SK-N-SH treated with all-trans-retinoic acid at 6 μM for 48 hours (cell line): ENCODE measurements at places on chromosomes 16 and 17.
A peak's percentile ranks its signal among the peaks of the same experiment; 100 is the strongest.

DNA sequence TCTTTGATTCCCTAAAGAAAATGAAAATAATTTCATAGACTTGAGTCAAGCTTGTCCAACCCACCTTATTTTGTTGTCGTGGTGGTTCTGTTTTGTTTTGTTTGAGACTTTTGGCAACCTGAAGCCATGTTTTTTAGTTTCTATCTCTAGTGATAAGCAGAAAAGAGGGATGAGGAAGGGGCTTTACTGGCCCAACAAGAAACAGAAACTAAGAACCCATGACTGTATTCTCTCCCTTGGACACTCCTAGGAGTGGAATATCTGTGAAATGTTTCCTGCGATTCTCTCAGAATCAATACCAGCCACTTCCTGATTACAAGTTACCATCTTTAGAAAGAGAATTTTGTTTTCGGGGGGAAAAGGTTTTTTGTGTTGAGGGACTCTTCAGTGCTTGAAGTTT is 207.5 kb downstream of the PRKCA start:
- no peak for ATAC-seq

- ATAC-seq: no peak
Measured at GRCh38 chr16:85708338-85708737, 19.6 kb upstream of the GINS2 start.

- no peak for ATAC-seq
Measured at GRCh38 chr17:11031787-11032186, 193.9 kb upstream of the PIRT start.

DNA sequence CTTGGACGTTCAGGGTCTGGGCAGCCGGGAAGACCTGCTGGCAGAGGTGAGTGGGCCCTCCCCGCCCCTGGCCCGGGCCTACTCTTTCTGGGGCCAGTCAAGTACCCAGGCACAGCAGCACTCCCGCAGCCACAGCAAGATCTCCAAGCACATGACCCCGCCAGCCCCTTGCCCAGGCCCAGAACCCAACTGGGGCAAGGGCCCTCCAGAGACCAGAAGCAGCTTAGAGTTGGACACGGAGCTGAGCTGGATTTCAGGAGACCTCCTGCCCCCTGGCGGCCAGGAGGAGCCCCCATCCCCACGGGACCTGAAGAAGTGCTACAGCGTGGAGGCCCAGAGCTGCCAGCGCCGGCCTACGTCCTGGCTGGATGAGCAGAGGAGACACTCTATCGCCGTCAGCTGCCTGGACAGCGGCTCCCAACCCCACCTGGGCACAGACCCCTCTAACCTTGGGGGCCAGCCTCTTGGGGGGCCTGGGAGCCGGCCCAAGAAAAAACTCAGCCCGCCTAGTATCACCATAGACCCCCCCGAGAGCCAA is 8.6 kb upstream of the ABCC3 start:
- ATAC-seq: peak; percentile 94

DNA sequence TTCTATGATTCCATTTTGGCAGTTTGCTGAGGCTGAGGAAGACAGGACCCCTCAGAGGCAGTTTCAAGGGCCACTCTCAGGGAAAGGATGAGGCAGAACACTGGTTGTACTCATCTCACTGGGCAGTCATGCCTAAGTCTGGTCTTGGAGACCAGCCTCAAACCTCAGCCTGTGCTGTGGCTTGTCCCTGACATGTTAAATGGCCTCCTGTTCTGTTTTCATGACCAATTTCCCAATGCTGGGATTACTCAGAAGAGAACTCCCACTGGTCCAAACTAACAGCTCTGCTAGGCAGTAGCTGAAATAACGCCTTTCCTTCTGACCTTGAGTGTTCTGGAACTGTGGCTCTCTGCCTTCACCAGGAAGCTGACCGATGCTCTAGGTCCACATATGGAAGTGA is 8.4 kb upstream of the SPDYE4 start:
- no peak for ATAC-seq

- no peak for ATAC-seq
Measured at GRCh38 chr17:61878984-61879612, 15.8 kb upstream of the BRIP1 start.

DNA sequence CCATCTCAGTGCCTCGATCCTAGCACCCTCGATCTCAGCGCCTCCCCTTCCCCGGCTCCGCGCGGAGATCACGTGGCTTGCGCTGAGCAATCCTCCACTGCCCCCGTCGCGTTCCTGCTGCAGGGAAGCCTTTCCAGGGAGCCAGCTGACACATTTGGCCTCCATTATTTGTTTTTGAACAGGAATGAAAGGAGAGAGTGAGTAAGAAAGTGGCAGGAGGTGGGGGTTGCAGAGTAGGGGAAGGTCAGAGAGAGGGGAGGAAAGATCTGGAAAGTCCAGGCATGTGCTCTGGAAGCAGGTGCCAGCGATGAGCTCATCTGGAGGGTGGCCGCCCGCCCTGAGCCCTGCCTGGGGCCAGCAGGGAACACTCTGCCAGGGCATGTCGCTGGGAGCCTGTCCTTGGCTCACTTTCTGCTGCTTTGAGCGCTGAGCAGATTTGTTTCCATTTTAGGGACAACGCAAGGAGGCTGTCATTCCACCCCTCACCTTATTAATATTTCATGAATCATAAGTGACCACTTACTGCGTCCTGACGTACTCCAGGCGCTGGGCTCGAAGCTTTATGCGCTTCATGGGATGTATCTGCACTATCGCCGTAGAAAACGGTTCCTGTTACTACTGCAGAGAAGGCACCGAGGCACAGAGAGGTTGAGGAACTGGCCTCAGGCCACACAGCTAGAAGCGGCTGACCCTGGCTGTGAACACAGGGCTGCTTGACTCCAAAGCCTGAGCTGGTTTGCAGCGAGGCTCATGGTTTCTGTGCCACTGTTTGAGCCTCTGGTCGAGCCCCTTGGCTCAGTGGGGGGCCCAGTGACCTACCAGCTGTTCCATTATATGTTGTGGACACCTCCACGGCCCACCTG is 283.1 kb downstream of the SEC14L1 start:
- ATAC-seq: peak; percentile 11

DNA sequence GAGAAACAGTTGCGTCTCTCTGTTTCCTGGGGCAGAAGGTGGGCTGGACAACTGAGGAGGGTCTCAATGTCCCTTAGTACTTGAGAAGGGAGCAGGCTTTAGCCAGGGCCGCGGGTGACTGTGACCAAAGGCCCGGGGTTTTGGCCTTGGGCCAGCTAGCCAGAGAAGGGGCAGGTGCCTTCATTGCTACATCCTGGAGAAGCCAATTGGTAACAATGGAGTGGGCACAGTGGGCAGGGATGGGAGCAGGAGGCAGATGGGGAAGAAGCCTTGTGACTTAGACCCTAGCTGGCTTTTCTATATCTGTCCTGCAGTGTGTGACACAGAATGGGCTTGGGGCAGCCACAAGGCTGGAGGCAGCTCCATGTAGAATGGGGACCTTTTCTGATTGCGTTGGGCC is 46.0 kb downstream of the CLEC16A start:
- no peak for ATAC-seq

GRCh38 chr16:13429416-13429815 is 490.5 kb upstream of the ERCC4 start:
- no peak for ATAC-seq

- ATAC-seq: no peak
Measured at GRCh38 chr17:83103200-83103942, 24.0 kb downstream of the METRNL start.

DNA sequence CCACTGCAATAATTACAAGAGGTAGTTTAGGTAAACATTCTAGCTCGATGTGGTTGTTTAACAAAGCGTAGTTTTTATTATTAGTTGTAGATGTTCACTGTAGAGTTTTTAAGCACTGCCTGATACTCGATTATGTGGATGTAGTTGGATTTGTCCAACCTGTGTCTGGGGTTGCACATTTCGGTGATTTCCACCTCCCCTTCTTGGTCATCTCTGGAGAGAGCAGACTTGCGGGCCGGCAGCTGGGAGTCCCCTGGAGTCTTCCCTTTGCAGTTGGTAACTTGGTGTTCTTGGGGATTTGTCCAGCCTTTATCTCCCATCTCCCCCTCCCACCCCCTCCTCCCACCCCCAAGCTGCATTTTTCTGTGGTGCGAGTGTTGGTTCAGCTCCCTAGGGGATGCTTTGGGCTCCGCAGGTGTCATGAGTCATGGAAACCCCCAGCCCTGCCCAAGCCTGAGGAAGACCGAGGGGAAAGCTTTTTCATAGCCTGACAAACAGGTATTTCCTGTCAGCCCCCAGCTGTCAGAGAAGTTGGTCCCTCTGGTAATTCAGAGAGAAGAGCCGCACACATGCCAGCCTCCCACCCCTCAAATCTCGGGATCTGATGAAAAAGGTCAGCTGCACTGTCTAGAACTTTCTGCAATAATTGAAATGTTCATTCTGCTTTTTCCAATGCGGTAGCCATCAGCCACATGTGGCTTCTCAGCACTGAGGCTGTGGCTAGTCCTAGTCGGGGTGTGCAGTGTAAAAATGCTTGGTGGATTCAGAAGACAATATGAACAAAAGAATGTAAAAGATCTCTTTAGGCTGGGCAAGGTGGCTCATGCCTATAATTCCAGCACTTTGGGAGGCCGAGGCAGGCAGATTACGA is 50.3 kb downstream of the KSR1 start:
- no peak for ATAC-seq

DNA sequence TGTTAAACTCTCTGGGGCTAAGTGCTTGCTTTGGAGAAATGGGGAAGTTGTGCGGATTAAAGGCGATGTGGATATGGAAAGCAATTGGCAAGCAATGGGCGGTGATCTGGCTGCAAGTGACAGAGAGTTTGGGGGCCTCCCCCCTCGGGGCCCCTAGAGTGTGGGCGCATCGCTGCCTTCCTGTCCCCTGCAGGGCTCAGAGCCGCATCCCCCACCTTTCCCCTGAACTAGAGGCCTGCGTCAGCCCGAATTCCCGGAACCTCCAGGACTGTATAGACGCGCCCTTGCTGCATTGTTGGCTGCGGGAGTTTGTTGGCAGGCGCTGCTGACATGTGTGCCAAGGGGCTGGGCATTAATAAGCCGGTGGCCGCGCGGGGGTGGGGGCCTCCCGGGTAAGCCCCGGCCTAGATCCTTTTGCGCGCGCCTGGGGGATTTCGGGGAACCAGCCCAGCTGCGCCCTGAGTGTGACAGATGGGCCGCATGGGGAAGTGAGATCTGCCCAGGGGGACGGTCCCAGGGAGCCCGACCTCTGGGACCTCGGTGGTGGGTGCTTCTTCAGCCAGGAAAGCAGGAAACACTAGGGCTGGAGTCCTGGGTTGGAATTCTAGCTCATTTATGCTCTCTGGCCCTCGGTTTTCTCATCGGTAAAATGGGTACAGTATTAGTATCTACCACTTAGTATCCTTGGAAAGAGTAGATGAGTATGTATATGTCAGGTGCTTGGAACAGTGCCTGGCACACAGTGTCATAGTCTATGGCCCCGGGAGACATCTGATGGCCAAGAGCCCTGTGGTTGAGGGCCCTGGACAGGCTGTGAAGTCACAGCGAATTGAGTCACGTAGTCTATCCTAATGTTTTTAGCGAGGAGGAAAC is 1.0 kb downstream of the EEF2K start:
- ATAC-seq: peak; percentile 69

GRCh38 chr16:58054289-58054688 is 28.7 kb downstream of the MMP15 start:
- no peak for ATAC-seq

- ATAC-seq: no peak
Measured at GRCh38 chr16:31107465-31107867, 720 bp upstream of the BCKDK start.

GRCh38 chr17:57264776-57265175 is 8.5 kb downstream of the MSI2 start:
- ATAC-seq: no peak

- ATAC-seq: no peak
Measured at GRCh38 chr17:27341041-27341471, 47.1 kb downstream of the WSB1 start.

DNA sequence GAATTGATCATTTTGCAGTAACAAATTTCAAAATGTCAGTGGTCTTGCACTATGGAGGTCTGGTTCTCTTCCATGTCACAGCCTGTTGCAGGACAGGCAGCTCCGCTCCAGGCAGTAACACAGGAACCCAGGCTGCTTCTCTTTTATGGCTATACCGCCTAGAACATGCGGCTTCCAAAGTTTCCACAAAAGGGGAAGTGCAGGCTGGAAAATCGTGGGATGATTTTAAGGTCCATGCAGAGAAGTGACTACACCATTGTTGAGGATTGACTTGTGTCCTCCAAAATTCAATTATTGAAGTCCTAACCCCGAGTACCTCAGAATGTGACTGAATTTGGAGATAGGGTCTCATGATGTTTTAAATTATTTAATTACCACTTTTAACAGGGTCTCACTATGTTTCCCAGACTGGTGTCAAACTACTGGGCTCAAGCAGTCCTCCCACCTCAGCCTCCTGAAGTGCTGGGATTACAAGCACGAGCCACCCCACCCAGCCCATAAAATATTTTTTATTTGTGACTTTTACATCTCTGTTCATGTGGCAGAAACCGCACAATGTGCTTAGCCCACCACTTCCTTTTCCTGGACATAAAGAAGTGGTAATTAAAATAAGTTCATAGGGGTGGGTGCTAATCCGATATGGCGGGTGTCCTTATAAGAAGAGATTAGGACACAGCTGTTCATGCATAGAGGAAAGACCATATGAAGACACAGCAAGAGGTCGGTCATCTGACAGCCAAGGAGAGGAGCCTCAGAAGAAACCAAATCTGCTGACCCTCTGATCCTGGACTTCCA is 279.2 kb upstream of the RPL38 start:
- ATAC-seq: no peak

DNA sequence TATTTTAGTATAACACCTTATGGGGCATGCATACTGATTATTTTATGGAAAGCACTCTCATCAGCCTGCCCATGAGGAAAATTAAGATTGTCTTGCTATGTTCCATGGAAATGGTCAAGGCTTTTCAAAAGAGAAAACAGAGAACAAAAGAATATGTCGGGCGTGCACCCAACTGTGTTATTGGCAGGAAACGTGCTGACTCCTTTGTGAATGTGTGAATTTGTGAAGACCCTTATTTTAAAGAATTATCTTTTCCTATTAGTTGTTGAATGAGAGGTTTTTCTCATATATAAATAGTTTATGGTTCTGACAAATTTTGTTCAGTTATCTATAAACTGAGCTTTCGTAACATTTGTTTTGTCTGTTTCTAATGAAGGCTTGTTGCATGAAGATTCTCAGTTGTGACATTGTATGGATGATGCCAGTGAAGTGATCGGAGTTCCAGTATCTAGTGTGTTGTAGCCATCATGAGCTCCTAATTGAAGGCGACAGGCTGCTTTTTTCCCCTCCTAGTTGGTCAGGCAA is 180.0 kb downstream of the BCAS3 start:
- no peak for ATAC-seq

DNA sequence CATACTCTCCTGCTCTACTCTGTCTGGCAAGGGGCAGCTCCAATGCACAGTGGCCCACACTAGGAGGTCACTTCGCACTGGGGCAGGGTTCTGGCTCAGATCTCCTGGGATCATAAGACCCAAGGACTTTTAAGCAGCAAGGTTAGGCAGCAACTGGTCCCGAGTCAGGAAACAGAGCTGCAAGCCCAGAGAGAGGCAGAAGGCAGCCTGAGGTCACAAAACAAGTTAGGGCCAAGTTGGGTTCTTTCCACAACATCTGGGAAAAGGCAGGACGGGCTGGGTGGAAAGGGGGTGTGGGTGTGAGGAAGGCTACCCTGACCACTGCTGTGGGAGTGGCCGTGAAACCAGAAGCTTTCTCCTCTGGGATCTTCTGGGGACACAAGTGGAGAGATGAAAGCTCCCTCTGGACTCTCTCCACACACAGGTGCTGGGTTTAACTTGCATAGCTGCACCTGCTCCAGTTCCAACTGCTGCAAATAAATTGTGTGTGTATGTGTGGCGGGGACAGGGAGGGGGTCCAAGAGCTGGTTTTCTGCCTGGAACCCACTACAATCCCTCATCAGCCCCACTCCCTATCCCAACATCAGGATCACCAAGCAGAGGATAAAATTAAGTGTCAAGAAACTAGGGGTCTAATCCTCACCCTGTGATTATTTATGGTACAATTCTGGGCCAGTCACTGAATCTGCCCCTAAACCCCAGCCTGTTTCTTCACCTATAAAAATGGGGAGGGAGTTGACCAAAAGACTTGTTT is 8.0 kb upstream of the TSPOAP1 start:
- no peak for ATAC-seq
